Hematopoietic multipotent progenitor cell treated with erythropoietin and hydrocortisone succinate and interleukin-3 and kit ligand, for 15 days (in vitro differentiated cells): ENCODE measurements at places on chromosomes 5 and 9.
A peak's percentile ranks its signal among the peaks of the same experiment; 100 is the strongest.

- DNase-seq: no peak
These were observed 9.1 kb downstream of the NIPAL4 start for GRCh38 chr5:157469073-157469472.

GRCh38 chr9:33517373-33517772 lies 6.7 kb upstream of the ANKRD18B start:
- DNase-seq: peak; percentile 62

GRCh38 chr9:89734600-89735041 lies 129.8 kb downstream of the GADD45G start:
- no peak for DNase-seq

- no peak for DNase-seq
These were observed 23.4 kb downstream of the PROP1 start for GRCh38 chr5:177972613-177973012.

DNA sequence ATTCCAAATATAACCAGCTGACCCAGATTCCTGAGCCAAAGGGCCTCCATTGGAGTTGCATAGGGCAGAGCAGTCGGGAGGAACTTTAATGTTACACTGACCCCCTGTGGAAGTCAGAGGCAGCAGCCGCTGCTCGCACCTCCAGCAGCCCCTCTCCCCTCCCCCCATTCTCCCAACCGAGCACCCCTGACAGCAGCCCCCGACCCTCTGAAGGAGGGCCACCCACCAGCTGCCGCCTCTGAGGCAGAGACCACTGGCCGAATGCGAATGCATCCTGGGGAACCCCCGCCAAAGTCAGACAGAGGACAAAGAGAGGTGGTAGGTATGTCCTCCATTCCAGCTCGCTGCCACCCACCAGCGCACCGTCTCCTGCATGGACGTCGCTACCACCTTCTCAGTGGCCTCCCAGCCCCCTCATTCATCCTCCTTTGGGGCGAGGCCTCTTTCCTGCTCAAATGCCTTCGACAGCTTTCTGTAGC lies 231.0 kb downstream of the CDK5RAP2 start:
- DNase-seq: no peak

GRCh38 chr5:108556441-108557145 lies 174.7 kb upstream of the FBXL17 start:
- no peak for DNase-seq

GRCh38 chr5:102638912-102639652 lies 116.0 kb upstream of the PAM start:
- no peak for DNase-seq

GRCh38 chr5:175597718-175598117 lies 60.2 kb upstream of the HRH2 start:
- DNase-seq: no peak

GRCh38 chr5:101429241-101429640 lies 526.2 kb upstream of the ST8SIA4 start:
- no peak for DNase-seq

- DNase-seq: no peak
These were observed 70.6 kb downstream of the RXRA start for GRCh38 chr9:134396825-134397224.

GRCh38 chr5:120098902-120099535 lies 365.1 kb upstream of the PRR16 start:
- no peak for DNase-seq
